Fibroblast of skin of right biceps (primary cell): ENCODE measurements at places on chromosomes 13 and 19.

GRCh38 chr13:100875392-100876043 is 200.9 kb upstream of the TMTC4 start:
- peak; percentile 98 for DNase-seq

GRCh38 chr19:18789883-18790565 is 1.1 kb downstream of the COMP start:
- peak; percentile 33 for DNase-seq

GRCh38 chr13:95003019-95003813 is 290.9 kb upstream of the SOX21 start:
- no peak for DNase-seq

DNA sequence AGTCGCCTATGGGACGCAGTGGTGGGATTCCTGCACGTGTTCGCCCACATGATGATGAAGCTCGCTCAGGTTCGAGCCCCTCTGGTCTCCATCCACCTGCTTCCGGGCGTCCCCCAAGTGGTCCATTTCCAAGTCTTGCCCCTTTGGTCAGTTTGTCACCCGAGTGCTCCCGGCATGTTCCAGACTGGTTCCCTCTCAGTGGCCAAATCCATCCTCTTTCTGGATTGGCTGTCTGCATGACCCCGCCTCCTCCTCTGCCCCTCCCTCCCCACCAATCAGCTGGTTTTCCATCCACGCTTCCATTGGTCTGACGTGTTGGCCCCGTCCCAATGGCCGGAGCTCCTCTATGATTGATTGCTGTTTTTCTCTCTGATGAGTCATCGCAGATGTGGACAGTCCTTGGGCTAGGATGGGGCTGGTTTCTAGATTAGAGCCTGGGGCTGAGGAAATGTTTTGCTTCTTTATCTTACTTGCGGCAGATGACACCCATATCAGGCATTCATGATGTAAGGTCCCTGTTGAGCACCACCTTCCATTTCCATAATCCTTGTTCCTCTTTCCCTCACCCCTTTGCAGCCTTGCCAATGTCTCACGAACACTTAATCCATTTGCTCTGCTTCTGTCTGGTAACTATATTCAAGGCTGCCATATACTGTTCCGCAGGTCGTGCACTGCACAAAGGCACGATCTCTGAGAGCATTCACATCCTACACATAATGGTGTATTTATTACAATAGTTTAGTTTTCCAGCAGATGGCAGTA is 73.8 kb downstream of the MAP4K1 start:
- peak; percentile 83 for DNase-seq

GRCh38 chr13:21673789-21674489 is 3.1 kb downstream of the FGF9 start:
- peak; percentile 15 for DNase-seq

DNA sequence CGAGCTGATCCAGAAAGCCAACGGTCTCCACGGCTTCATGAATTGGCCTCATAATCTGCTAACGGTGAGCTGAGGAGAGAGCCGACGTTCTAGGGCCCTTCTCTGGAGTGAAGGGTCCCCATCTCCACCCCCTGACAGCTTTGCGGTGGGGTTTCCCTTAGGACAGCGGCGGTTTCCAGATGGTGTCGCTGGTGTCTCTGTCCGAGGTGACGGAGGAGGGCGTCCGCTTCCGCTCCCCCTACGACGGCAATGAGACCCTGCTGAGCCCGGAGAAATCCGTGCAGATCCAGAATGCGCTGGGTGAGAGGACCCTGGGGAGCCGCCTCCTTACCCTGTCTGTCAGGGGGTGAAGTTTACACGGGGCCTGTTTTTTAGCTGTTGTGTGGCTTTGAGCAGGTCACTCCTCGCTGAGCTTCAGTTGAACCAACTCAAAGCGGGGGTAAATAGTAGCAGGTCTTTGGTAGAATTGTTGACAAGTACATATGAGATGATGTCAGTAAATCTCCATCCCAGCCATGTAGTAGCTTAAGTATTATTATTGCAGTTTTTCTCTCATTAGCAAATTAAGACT is 801 bp downstream of the QTRT1 start:
- peak; percentile 19 for DNase-seq

DNA sequence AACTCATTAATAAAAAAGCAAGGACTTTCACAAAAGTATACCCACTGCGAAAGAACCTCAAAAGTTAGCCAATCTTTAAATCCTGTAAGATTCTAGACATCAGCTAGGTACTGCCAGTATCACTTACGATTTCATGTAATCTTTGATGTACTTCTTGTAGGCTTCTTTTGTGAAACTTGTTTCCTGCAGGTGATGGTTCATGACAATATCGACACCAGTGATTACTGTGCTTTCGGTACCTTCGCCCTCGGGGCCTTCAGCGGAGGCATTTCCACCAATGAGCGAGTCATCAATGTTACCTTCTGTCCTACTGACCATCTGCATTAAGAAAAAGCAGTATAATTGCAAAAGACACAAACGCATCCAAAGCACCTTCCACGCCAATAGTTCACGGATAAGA is 1.1 kb downstream of the TPT1 start:
- DNase-seq: no peak

- no peak for DNase-seq
Observed at GRCh38 chr19:35671818-35672217, 5.5 kb downstream of the UPK1A start.

DNA sequence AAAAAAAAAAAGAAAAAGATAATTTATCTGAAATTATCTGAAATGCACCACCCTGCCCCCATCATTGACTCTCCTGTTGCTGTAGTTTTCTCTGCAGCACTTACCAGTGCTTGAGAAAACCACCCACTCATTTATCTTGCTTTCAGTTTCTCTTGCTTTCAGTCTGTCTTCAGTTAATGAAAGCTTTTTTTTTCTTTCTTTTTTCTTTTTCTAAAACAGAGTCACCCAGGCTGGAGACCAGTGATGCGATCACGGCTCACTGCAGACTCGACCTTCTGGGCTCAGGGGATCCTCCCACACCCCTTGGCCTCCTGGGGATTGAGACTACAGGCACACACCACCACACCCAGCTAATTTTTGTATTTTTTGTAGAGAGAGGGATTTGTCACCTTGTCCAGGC is 4.3 kb upstream of the ACP5 start:
- DNase-seq: no peak

- DNase-seq: no peak
Observed at GRCh38 chr19:57248646-57249045, 8.2 kb downstream of the ZNF805 start.

DNA sequence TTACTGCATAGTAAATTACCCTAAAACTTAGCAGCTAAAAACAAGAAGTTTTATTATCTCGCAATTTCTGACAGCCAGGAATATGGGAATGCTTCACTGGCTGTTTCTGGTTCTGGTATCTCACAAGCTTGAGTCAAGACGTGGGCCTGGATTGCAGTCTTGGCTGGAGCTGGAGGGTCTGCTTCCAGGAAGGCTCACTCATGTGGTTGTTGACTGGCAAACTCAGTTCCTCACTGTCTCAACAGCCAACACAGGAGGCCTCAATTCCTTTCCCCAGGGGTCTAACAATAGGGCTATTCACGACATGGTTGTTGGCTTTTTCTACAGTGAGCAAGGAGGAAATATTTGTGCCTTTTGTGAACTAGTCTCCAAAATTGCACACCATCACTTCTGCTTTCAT is 146.3 kb downstream of the GPC5 start:
- DNase-seq: no peak

DNA sequence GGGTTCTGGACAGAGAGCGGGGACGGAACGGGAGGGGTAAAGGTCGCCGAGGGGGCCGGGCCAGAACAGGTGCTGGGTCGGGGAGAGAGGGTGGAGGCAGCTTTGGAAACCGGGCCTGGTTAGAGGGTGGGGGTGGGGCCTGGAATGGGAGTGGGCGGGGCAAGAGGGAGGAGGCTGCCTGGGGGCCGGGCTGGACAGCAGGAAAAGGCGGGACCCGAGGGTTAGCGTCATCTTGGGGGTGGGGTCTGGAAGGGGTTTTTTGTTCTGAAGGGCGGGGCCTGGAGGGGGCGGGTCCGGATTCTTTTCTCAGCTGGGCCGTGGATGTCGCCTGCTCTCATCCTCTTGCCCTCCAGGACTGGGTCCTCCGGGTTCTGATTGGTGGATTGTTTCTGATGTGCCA is 4.3 kb upstream of the ZNF813 start:
- DNase-seq: no peak

GRCh38 chr19:3899531-3900294 is 19.2 kb downstream of the ATCAY start:
- no peak for DNase-seq

- peak; percentile 54 for DNase-seq
Observed at GRCh38 chr13:20270163-20270865, 38.2 kb upstream of the GJB6 start.

GRCh38 chr19:8557642-8558238 is 19.5 kb downstream of the MYO1F start:
- no peak for DNase-seq
